Ammon's horn (tissue), 1 donor: ENCODE measurements at places on chromosomes 13 and 19.
A peak's percentile ranks its signal among the peaks of the same experiment; 100 is the strongest.

GRCh38 chr13:79336966-79337365 lies 69.1 kb downstream of the RBM26 start:
- no peak for DNase-seq

GRCh38 chr13:95056266-95056665 lies 245.0 kb downstream of the ABCC4 start:
- no peak for DNase-seq

DNA sequence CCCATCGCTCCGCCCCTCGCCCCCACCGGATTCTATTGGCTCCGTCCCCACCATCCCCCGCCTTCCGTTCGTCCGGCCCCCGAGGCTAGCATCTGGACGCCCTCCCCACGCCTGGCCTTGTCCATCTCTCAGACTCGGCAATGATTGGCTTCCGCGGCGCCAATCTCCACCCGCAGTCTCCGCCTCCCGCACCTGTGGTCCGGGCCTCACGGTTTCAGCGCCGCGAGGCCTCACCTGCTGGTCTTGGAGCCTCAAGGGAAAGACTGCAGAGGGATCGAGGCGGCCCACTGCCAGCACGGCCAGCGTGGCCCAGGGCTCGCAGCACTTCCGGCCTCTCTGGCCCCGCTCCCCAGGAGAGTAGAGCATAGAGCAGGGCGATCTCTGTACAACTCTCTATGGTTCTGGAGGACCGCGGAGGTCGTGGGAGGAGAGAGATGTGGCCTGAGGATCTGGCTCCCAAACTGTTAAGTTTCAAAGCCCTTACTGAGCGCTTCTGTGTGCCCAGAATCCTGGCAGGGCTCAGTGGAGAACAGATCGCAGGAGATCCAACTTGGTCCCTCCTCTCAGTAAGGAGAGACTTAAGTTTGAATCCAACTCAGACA lies at the start of gene ERCC1:
ERCC1 (minus strand) TSS at position 329 of the 602 bp plus-strand sequence. CDS start 543 bp downstream, outside the sequence.
- peak; percentile 96 for DNase-seq

GRCh38 chr19:18894254-18895037 lies 1.5 kb downstream of the CERS1 start:
- peak; percentile 97 for DNase-seq

- DNase-seq = peak; percentile 46
Measured at GRCh38 chr19:6773323-6773931, 919 bp downstream of the VAV1 start.

- no peak for DNase-seq
Measured at GRCh38 chr13:28586439-28587173, 72.3 kb upstream of the POMP start.

DNA sequence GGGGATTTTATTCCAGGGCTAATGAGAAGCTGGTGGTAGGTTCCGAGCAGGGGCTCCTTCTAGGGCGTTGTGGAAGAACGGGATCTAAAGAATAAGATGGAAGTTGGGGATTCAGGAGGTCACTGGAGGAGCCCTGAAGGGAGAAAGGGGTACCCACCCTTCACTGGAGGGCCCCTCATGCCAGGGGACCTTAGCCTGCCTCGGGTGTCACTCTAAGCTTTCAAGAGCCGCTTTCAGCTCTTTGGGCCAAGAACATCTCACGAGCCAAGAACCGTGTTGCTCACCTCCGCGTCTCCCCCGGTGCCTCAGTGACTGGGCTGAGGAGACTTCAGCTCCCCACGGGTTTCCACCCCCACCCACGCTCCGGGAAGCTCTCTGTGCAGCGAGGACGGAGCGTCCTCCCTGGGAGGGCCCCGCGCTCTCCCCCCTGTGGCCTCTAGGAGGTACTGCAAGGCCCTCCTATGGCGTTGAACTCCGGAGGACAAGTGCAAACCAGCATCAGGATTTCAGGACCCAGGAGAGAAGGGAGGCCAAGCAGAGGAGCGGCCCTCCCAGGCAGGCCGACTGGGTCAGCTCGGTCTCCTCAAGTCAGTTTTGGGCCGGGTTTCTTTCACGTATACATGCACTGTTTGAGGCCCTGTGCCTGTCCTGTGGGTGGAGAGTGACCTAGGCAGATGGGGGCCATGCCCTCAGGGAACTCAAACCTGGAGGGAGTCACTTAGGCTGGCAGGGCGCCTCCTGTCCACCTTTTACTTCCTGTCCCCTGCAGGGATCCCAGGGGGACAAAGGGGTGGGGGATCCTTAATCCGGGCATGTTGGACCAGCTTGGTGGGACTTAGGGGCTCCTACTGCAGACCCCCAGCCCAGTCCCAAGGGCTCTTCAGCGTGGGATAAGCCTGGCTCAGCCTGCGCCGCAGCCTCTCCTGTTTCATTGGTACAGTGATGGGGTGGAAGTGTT lies 5.1 kb upstream of the KRTDAP start:
- peak; percentile 63 for DNase-seq

- no peak for DNase-seq
Measured at GRCh38 chr13:28485551-28485950, 9.4 kb downstream of the FLT1 start.

- no peak for DNase-seq
Measured at GRCh38 chr13:28336193-28336657, 158.7 kb downstream of the FLT1 start.

DNA sequence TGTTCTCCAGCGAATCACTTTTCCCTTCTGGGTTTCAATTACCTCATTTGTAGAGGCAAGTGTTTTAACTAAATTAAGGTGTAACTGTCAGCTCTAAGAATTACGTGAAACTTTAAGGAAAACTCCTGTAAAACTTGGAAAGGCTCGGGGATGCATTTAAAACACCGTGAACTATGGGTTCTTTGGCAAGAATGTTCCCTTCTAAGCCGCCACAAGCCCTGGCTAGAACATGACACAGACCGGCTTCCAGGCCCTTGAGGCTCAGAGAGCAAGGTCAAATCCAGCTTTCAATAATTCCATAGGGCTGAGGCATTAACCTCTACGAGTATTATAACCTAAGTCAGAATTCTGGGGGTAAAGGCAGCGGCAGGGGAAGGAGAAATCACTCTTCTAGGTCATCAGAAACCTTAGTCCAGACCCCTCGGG lies 685 bp downstream of the VWA8 start:
- DNase-seq = no peak

DNA sequence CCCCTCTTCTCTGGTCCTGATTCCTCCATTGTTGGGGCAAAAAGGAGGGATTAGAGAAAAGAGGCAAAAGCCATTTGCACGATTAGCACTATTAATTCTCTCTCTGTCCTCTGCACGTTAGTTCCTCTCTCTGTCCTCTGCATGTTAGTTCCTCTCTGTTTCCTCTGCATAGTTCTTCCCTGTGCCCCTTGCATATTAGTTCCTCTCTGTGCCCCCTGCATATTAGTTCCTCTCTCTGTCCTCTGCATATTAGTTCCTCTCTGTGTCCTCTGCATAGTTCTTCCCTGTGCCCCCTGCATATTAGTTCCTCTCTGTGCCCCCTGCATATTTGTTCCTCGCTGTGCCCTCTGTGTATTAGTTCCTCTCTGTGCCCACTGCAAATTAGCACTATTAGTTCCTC lies 847.2 kb upstream of the GPC6 start:
- no peak for DNase-seq
